NCI-H748 treated with DMSO at 0.1 percent for 48 hours (cell line): ENCODE measurements at places on chromosomes 16 and 17.

DNA sequence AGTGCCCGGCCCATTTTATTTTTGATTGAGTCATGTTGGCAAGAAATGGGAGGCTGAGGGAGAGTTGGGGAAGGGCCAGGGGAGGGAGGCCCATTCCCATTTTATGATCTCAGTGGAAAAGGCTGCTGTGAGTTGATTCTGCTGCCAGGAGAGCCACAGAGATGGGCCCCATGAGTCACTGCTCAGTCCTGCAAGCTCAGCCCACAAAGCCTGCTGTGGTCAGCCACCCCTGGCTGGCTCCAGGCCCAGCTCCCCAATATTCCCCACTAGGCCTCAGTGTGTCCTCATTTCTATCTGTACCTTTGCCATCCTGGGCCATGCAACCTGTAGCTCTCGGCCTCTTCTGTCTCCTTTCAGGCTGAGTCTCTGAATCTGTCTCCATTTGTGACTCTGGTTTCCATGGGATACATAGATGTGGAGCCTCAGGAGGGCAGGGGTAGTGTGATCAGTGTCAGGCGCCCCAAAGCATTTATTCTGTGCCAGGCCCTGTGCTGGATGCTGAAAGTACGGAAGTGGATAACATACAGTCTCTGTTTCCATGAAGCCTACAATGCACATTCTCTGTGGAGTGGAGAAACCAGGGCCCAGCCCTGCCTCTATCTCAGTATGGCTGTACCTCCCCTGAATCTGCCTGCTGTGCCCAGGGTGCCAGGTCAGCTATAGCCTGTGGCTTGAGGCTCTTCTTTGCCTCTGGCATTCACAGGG lies 1.9 kb upstream of the PLEKHG4 start:
- no peak for DNase-seq

DNA sequence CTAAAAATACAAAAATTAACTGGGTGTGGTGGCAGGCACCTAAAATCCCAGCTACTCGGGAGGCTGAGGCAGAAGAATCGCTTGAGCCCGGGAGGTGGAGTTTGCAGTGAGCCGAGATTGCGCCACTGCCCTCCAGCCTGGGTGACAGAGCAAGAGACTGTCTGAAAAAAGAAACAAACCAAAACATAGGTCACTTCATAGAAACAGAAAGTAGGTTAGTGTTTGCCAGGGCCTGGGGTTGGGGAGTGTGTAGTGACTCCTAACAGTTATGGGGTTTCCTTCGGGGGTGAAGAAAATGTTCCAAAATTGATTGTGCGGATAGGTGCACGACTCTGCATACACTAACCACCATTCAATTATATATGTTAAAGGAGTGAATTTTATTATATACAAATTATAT lies 59.2 kb downstream of the ATP2C2 start:
- DNase-seq: no peak

GRCh38 chr17:73365906-73366623 lies 54.3 kb upstream of the CDC42EP4 start:
- DNase-seq: no peak

DNA sequence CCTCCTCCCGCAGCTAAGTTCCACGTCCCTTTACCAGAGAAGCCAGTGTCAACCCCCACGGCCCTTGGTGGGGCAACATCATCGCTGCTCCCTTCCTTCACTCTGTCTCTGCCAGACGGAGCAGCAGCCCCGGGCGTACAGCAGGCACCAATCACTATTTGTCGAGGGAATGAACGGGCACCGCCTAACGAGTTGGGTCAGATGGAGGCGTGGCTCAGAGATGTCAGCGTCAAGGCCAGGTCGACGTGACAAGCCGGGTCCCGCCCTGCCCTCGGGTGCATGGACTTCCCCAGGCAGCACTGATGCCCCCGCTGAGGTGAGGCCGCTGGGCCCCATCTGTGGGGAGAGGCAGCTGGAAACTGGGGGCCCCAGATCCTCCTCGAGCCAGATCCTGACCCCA lies 50.0 kb downstream of the CBFA2T3 start:
- DNase-seq: no peak

DNA sequence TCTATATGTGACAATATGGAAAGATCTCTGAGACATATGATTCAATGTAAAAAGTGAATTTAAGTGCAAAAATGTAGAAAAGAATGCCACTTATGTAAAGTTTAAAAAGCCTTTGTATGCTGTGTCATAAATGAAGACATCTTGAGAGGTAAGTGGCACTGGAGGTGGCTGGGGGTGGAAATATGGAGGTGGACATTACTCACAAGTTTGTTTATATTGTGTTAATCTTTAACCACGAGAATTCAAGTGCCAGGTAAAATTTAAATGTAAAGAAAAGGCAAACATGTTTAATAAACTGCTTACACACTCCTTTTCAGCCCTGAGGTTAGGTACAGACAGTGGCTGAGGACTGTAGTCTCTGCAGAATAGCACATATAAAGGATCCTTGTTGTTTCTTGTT lies 235.1 kb downstream of the ABCC12 start:
- DNase-seq: no peak

DNA sequence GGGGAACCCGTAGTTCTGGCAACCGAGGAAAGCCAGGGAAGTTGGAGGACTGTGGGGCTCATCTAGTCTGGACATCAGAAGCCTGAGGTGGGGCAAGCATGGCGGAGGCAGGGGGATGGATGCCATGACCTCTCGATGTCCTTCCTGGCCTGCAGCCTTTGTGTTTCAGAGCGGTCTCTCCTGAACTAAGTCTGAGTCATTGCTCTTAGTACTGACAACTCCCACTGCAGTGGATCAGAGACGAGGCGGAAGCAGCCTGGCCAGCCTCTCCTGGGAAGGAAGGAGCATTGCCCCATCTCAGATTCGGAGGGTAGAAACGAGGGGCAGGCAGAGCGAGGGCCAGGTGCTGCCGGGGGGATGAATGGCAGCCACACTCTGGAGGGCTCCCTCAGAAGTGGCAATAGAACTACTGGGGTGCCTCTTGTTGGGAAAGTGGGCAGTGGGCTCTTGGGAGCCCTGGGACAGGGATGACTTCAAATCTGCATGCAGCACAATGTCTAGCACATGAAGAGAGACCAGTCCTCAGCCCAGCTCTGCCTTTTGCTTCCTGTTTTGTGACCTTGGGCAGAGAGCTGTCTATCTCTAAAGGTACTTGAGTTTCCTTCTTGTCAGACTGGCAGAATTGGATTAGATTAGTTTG lies 3.6 kb upstream of the STAC2 start:
- no peak for DNase-seq

GRCh38 chr16:82845116-82845515 lies 218.3 kb downstream of the CDH13 start:
- DNase-seq: no peak

GRCh38 chr16:86558355-86559193 lies 3.5 kb upstream of the MTHFSD start:
- no peak for DNase-seq

DNA sequence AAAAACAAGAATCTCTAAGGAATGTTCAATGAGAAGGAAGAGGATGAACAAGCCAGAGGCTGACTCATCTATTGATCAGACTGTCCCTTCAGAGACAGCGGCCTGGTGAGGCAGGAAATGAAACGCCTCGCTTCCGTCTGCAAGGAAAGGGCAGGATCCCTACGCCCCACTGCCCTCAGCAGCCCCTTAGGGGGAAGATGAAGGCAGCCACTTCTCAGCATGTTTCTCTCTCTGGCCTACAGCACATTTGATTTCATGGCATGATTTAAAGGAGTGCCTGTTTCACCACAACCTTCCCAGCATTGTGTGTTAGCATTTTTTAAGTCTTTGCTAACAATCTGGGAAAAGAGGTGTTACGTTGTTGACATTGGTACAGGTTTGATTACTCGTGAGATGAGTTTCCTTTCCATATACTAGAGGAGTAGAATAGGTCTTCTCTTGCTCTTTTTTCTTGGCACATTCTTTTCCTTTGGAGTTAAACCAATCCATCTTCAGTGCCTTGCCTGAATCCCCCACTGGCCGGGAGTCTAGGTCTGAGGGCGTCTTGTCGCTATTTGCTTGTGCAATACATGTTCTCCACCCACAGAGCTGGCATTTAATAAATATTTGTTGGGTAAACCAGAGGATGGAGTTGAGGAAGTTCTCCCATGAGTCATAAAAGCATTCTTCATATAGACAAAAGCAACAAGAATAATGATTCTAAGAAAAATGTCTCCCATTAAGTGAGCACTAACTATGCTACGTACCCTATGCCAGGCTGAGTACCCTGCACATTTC lies 47.4 kb downstream of the RBFOX3 start:
- DNase-seq: no peak

DNA sequence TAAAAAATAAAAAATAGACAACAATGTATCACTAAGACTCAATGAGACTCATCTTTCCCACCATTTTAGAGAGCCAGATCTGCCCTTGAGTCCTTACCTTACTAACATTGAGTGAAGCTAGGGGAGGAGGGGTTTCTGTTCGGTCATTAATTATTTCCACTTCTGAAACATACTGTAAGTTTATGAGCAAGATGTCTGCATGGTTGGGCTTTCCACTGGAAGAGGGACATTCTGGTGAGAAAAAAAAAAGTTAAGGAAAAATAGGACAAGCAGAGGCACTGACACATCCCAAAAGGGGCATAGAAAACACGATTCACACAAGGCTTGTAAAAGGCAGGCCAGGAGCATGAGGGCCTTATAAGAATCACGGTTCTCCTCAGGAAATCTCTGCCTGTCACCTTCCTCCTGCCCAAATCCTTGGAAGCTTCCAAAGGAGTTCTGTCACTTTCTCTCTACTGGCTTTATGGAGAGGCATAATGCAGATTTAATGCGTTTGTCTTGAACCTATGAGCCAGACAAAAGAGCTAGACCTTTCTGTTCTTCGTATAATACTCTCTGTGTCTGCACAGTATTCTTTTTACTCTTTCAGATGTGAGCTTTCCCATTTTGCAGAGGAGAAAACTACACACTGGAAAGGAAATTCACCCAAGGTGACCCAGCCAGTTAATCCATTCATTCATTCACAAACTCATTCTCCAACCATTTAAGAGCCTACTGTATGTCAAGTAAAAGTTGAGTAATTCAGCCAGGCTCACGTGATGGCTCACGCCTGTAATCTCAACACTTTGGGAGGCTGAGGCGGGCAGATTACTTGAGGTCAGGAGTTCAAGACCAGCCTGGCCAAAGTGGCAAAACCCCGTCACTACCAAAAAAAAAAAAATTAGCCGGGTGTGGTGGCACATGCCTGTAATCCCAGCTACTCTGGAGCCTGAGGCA lies 2.5 kb downstream of the LSM12 start:
- DNase-seq: no peak

DNA sequence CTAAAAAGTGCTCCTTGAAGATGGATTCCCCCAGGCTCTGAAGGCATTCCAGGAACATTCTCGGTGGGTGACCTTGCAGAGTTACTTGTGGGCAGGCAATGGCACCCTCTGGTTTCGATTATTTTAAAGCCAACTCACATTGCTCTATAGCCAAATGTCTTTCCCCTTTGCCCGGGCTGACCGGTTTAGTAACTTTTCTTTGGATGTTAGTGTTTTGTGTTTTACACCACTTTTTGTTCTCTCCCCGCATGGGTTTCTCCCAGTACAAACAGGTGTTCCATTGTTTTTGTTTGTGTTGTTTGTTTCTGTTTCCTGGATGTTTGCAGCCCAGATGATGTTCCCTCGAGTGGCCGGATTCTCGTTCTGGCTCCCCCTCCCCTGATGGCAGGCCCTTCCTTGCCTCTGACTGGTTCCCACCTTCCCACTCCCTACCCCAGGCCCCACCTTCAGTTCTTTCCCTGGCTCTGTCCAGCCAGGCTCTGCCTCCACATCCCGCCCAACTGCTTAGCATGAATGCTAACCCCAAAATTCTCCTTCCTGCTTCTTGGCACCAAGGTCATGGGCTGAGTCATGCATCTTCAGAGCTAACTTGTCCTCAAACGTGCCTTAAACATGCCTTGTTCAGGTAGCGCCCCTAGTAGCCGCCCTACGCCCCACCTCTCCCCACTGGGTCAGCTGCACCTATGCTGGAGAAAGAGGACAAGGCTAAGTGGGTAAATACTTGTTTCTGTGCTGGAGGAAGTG lies 40.6 kb downstream of the ELAC2 start:
- no peak for DNase-seq

- no peak for DNase-seq
Measured at GRCh38 chr16:66469947-66470546, 43.0 kb downstream of the BEAN1 start.

DNA sequence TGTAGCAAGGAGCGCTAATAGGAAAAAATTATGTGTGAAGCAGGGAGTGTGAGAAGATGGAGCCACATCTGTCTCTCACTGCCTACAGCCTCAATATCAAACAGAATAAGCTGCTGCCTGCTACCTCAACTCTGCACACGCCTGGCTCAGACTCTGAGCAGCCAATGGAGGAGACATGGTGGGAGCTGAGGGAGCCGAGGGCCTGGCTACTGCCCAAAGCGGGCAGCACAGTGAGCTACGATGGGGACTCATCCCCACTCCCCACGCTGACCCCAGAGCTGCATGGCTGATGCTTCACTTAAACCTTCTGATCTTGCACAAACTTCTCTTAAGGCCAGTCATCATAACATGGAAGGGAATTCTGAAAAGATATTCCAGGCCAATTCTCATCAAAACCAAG lies 11.1 kb upstream of the FLYWCH2 start:
- no peak for DNase-seq

- no peak for DNase-seq
Measured at GRCh38 chr16:5791011-5791657, 693.5 kb upstream of the EEF2KMT start.

GRCh38 chr16:19292186-19292585 lies 6.7 kb downstream of the CLEC19A start:
- no peak for DNase-seq

DNA sequence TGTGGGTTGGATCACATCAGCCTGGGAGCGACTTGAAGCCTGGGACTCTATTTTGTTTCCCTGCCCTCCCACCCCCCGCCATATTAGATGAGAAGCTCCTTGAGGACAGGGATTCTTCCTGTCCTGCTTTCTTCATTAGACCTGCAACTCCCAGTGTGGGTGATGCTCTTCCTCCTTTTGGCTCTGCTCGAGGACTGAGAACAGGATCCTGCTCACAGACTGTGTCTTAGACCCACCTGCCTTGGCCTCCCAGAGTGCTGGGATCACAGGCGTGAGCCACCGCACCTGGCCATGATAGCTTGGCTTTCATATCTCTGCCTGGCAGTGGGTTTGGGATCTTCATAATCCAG lies 21.5 kb upstream of the TNS4 start:
- DNase-seq: no peak
